ENCODE measurements at places on chromosomes 4 and X.

- no peak for DNase-seq
Measured at GRCh38 chr4:109025471-109026076, 262.7 kb upstream of the ETNPPL start.

- no peak for DNase-seq
Measured at GRCh38 chrX:135697601-135698000, 15.8 kb upstream of the CT45A1 start.

DNA sequence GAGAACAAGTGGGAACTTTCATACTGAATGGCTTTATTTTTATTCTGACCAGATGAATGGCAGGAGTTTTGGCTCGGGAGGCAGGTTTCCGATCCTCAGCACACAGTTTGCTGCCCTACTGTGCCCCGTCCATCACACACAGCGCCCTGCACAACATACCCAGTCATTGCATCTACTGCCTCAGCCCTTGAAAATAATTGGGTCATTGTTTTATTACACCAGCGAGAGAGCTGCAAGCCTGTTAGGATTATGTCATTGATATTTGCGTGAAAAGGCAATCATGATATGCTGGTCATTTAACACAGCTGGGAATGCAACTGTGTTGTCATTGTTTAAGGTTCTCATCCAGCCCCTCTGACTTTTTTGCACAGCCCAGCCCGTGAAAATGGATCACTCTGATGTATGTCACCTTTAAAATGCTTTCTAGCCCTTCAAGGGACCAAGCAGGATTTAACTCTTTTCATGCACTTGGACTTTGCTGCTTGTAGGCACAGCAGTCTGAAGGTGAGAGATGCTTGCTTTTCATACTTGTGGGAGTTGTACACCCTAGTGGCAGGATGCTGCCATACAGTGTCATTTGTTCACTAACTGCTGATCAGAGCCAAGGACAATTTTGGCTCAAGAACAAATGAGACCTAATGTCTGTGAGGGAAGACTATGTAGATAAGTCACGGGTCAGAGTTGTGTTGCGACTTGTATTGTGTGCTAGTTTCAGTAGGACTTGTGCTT is 62.3 kb downstream of the RTL9 start:
- no peak for DNase-seq

- no peak for DNase-seq
Measured at GRCh38 chr4:182478475-182478874, 235.3 kb downstream of the TENM3 start.

DNA sequence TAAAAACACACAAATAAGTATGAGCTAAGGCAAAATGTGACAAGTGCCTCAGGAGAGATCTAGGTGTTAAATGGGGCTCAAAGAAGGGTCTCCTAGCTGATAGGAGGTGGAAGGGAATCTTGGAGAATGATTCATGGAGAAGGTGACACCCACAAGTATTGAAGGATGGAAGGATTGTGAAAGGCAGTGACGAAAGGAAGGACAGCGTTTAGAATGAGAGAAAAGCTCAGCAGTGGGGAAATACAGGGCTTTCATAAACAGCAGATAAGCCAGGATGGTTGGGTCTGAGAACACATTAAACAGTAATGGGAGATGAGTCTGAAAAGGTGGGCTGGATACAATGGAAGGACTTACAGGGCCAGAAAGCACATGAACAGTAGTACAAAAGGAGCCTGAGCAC is 11.5 kb downstream of the ANXA5 start:
- no peak for DNase-seq

DNA sequence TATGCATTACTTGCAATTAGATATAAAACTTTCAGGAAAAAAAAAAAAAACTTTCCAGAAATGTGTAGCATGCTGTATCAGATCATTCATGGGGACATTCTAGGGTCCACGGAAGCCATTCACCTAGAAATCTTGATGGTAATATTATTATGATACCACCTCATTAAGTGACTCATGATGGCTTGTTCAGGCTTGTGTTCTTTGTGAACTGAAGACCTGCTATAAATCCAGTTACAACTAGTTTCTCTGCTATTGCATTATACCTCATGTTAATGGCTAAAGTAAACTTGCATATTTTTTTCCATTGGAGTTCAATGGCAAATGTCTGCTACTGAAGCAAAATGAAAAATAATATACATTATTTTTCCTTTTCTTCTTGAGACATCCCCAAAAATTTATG is 35.3 kb upstream of the PTPN13 start:
- no peak for DNase-seq

DNA sequence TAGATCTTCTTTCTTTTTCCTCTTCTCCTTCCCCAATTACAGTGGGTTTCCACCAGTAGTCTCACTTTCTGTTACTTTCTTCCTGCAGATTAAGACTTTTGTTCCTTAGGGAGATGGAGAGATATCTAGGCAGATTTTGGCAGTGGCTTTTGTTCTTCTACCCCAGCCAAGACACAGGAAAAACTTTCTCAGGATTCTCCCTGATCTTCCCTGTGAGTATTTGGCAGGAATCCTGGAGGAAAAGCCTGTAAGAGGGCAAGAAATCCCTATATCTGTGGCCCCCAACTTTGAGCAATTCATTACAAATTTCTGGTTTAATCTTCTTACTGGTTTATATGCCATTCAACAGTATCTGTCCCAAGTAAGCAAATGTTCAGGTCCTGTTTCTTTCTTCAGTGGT is 21.9 kb downstream of the SLC9A7 start:
- no peak for DNase-seq

DNA sequence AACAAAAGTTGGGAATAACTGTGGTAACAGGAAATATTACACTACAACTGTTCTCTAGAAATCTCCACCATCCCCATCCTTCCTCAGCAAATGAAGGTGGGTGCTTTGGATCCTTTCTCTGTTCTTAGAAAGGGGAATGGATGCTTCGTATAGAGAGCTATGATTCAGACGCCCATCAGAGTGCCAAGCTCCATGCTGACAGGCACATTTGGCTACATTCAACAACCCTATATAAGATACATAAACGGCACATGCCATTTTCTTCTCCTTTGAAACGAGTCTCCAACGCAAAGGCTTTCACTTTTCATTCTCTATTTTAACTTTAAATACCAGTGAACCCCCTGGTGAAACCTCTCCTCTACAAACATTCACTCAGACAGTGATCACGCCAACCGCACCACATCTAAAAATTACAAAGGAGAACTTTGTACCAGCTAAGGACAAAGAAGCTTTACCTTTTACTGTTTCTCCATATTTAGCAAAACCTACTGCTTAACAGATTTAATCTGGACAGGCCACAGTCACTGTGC is 172.5 kb downstream of the TSPAN5 start:
- no peak for DNase-seq

DNA sequence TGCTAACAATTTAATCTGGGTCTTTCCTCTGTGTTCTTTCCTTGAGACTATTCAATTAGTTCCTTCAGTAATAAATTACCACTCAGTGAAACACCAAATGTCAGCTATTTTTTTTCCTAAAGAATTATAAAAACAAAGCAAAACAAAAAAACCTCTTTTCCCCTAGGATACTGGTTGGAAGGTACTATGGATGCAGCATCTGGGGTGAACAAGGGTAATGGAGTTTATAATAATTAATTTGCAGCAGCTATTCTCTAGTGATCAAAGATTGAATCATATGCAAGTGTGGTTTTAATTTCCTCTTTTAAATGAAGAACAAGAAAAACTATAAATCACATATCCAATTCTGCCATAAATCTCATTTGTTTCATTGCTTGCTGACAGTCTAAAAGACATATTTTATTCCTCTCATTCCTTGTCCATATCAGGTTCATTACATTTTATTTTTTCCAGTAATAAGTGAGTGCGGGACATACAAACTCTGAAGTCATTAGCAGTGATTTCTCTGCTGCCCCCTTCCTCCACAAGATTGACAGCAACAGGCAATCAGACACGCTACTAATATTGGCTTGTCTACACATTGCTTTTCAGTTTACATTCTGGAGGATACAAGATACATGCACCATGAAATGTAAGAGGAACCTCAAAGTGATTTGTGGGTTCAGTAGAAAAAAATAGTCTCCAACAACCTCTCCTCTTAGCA is 1093.4 kb upstream of the SLIT2 start:
- no peak for DNase-seq

- no peak for DNase-seq
Measured at GRCh38 chr4:45368832-45369231, 642.5 kb upstream of the GNPDA2 start.
